ENCODE measurements at places on chromosomes 6 and 20.
A peak's percentile ranks its signal among the peaks of the same experiment; 100 is the strongest.

- ATAC-seq, result no peak
These were observed 709.8 kb downstream of the EPM2A start for GRCh38 chr6:145025488-145025887.

GRCh38 chr20:46083101-46083500 is 6.7 kb downstream of the NCOA5 start:
- no peak for ATAC-seq

DNA sequence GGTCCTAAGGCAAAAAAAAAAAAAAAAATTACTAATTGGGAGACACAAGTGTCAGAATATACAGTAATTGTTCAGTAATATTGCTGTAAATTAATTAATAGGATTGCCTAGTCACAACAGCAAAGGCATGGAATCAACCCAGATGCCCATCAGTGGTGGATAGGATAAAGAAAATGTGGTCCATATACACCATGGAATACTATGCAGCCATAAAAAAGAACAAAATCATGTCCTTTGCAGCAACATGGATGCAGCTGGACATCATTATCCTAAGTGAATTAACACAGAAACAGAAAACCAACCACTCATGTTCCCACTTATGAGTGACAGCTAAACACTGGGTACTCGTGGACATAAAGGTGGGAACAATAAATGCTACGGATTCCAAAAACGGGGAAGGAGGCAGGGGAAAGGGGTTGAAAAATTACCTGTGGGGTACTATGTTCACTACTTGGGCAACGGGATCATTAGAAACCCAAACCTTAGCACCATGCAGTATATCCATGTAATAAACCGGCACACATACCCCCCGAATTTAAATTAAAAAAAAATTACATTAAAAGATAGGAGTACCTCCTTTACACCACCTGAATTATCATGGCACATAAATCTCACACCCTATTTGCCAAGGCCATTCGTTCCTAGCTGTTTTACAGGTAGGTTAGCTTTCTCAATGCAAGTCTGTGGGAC is 689 bp upstream of the PFDN4 start:
- ATAC-seq, result no peak

- ATAC-seq, result no peak
These were observed 10.8 kb upstream of the FOXC1 start for GRCh38 chr6:1598886-1599285.

DNA sequence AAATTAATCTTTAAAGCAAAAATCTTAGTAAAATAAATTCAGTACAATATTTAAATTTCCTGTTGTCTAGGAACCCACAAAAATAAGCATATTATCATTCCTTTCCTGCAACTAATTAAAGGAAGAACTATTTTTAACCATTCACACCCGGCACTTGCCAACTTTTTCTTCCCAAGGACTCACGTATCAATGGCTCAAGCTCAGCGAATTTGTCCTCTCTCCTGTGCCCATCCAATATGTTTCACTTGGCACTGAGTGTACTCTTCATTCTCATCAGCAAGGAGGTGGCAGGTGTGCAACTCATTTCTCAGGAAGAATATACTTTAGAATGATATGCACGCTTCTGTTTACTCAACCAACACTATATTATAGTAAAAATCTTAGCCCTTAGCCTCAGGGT is 419.4 kb downstream of the C6orf118 start:
- ATAC-seq, result no peak

GRCh38 chr6:133954657-133955576 is 1.9 kb downstream of the TBPL1 start:
- no peak for ATAC-seq

DNA sequence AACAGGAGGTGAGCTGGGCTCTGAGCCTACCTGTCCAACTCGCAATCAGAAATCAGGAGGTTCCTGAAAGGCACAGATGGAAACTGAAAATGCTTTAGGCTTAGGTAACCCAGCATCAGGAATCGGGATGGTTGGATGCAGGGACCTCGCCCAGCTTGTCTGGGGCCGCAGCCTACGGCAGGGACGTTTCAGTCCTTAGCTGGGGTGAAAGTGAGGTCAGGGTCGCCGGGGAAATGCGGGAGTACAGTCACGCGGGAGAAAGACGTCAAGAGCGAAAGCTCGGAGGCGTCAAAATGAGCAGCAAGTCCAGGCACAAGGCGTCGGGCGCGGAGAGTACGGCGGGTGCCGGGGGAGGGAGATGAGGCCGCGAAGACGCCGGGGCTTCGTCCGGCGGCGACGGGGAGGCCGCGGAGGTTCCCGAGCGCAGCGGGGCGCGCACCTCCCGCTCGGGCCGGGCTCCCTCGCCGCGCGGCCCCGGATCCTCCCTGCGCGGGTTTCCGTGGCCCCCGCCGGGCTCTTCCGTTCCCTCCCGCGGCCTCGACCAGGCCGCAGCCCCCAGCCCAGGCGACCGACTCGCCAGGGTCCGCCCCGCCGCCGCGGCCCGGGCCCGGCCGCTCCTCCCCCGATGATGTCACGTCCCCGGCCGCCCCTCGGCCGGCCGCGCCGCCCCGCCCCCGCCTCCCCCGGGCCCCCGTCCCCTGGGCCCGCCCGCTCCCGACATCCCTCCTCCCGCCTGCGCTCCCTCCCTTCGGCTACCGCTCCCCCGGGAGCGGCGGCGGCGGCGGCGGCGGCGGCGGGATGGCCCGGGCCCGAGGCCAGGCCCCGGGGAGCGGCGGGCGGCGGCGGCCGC is at the start of gene EBF4:
Gene EBF4 (plus strand): TSS at position 745 of the 850 bp plus-strand sequence. CDS start 866 bp downstream, outside the sequence.
- ATAC-seq, result peak; percentile 60

- no peak for ATAC-seq
These were observed 576.4 kb downstream of the HTR1B start for GRCh38 chr6:76886900-76887299.

DNA sequence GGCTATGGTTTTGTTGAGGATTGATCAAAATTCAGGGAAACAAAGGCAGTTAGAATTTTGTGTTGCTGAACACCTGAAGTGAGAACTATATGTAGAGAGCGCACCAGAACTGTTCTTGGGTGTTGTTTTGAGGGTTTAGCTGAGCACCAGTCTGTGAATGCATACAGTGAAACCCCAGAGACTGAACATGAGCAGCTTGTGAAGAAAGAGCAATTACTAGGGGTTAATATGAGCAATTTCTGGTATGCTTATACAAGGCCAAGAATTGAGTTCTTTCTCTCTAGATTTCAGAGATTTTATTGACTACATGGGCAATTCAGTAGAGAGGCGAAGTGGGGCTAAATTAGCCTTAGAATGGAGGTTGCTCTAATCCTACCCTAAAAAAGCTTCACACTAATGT is 93.9 kb downstream of the CD2AP start:
- ATAC-seq, result no peak

DNA sequence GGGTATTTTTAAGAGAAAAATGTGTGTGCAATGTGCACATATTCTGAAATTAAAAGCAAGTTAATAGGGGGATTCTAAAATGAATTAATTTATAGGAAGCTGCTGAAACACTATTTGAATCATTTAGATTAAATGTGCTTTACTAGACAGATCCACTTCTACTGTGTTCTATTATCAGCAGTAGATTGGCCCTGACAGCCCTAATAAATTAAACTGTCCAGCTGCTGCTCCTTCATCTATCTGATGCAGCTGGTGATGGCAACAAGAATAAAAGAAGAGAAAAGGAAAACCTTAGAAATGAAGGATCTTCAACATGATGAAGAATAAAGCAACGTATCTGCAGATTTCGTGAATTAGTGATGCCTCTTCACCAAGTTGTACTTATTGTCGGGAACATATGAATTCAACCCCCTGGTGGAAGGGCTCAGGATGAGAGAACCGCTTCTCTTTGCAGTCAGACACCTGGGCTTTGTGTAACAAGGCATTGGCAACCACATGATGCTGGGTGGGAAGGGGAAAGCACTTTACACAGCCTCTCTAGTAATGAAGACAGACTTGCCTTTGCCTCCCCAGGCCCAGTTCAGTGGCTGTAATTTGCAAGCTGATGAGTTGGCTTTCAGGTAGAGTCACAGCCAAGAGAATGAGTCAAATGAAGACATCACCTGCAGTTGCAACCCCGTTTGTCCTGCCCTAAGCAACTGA is 94.4 kb downstream of the LAMP5 start:
- ATAC-seq, result peak; percentile 18

DNA sequence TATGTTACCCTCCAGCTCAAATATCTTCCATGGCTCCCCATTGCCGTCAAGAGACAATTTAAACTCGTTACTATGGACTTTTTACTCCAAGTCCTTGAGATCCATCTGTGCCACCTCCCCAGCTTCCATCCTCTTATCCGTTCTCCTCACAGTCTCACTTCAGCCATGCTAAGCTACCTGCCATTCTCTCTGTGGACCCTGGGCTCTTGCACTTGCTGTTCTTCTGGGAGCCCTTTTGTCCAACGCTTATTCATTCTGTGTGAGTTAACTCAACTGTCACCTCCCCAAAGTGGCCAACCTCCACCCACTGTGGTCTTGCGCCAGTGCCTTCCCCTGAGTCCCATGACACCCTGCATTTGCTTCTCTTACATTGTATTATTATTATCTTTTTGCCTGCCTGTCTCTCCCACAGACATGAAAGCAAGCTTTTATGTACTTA is 132.4 kb downstream of the BCAS1 start:
- no peak for ATAC-seq

DNA sequence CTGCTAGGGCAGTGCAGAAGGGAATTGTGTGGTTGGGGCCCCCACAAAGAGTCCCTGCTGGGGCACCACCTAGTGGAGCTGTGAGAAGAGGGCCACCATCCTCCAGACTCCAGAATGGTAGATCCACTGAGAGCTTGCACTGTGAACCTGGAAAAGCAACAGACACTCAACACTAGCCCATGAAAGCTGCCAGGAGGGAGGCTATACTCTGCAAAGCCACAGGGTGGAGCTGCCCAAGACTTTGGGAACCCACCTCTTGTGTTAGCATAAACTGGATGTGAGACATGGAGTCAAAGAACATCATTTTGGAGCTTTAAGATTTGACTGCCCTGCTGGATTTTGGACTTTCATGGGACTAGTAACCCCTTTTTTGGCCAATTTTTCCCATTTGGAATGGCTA is 328.4 kb upstream of the KHDRBS2 start:
- ATAC-seq, result no peak

GRCh38 chr6:11358904-11359830 is 126.7 kb upstream of the NEDD9 start:
- ATAC-seq, result no peak

DNA sequence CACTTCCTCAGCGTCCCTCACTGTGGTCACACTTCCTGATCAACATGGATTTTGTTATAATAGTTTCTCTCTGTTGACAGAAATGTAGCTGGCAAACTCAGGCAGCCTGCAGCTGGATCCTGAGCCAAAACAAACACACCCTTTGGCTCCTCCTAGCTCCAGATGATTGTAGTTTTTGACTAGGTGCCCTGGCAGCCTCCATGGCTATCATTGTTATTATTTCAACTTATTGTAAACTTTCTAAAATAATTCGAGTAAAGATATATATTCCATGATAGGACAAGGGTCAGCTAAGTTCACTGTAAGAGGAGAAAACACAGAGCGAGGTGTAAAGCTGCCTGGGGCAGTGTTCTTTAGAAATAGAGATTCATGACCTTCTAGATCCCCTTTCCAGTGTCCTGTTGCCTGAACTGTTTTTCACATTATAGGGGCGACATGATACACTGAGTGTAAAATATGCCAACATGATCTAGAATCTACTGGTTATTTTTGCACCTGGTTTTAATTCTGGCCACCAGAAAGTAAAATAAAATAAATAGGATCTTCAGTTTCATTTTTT is 98.2 kb upstream of the HDGFL1 start:
- ATAC-seq, result no peak

DNA sequence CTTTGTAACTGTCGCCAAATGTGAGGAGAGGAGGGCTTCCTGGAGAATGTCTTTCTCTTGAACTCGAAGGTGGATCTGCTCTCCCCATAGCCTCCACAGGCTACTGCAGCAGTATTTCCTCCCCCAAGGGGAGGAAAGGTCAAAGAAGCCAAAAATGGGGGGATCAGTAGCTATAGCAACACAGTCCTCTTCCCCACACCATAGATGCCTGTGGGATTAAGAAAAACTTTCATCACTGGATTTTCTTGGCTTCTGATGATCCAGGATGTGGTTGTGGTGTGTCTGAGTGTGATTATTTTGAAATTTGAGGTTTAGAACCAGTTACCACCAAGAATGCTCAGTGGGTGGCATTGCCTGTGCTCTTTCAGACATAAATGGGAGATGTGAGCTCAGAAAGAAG is 140.1 kb upstream of the SPACA1 start:
- ATAC-seq, result no peak

DNA sequence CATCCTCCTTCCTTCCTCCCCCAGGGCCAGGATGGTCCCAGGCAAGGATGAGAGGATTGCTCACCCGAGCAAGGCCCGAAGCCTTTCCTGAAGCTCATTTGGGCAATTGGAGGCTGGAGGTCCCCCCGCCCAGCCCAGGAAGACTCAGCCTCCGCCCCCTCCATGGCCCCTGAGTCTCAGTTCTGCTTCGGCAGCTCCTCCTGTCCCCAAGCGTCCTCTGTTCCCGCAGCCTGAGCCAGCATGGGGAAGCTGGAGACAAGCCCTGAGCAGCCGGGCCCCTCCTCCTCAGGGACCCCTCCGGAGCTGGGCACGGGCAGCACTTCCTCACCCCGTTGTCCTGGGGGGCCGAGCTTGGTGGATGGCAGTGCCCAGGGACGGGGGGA is 26.0 kb downstream of the SLC17A9 start:
- ATAC-seq, result no peak

GRCh38 chr20:59948212-59948611 is 8.0 kb downstream of the FAM217B start:
- no peak for ATAC-seq

GRCh38 chr6:3739311-3739897 is 12.1 kb downstream of the PXDC1 start:
- ATAC-seq, result no peak

Measured in motor neuron (in vitro differentiated cells).